ENCODE measurements at places on chromosomes 12 and 14. TPM values are rescaled to one million over a fixed set of nuclear protein-coding genes. Genes with fewer than 3 reads are reported as not detected.

Gene TROAP
- 0.29 TPM for total RNA-seq

Gene FERMT2
- 203 TPM for total RNA-seq

Gene CIT
- total RNA-seq = 1.3 TPM

Gene REM2
- total RNA-seq = 1.3 TPM

Data from breast epithelium (tissue), 4 donors.